ENCODE measurements at places on chromosomes 7 and 10.
A peak's percentile ranks its signal among the peaks of the same experiment; 100 is the strongest.

- no peak for DNase-seq
Measured at GRCh38 chr10:123600177-123600576, 66.0 kb upstream of the GPR26 start.

- DNase-seq, result no peak
Measured at GRCh38 chr10:78544423-78545090, 510.9 kb downstream of the RPS24 start.

DNA sequence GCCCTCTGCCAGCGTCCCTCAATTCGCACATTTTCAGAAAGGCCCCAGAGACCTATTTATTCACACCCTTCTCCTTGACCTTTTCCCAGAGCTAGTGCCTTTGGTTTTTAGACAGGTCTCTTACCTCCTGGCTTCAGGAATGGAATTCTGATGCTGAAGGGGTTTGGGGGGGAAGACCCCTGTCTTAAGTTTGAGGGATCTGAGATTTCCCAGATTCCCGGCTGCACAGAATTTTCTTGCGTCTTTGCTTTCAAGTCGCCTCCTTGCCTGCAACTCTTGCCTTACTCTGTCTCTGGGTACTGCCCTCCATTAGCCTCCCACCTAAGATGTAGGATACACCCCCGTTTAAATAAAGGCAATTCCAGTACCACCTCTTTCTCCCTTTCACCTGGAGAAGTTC lies 1.9 kb downstream of the GATA3 start:
- DNase-seq, result no peak

DNA sequence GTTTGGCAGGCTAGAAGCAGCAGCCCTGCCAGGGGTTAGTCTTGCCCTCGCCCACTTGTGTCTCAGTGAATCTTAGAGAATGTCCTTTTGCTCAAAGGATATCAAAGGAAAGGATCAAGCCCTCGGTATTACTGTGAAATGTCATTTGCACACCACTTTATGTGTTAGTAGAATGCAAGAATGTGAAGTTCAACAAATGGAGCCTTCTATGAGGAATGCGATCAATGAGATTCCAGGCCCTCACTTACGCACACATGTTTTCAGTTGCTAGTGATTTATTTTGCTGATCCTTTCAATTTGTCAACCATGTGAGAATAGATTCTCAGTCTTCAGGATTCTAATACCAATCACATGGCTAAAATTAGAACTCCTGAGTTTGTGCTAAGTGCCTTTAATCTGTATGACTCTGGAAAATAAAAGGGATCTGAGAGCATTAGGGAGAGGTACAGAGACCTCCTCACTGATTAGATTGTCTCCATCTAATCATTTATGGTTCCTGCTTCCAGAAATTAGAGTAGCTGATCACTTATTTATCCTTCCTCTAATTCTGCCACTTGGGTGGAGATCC lies 123.0 kb upstream of the SP4 start:
- DNase-seq, result no peak

GRCh38 chr7:18357691-18358090 lies 137.9 kb upstream of the HDAC9 start:
- no peak for DNase-seq

DNA sequence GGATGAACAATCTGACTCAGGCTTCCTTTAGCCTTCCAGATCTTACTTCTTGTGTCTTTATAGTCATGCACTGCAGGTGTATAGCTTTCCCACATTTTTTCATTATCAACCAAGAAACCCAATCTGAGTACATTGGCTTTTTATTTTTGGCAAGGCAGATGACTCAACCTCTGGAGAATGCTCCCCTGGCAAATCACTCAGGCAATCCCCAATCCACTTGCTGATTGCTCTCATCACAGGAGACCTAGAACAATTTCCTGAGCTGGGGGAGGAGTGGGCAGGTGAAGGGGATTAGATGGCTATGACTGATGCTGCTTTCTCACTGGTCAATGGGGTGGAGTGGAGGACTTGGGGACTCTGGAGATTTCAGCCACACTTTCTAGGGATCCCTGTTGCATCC lies 134.4 kb downstream of the SLC16A9 start:
- DNase-seq, result no peak

DNA sequence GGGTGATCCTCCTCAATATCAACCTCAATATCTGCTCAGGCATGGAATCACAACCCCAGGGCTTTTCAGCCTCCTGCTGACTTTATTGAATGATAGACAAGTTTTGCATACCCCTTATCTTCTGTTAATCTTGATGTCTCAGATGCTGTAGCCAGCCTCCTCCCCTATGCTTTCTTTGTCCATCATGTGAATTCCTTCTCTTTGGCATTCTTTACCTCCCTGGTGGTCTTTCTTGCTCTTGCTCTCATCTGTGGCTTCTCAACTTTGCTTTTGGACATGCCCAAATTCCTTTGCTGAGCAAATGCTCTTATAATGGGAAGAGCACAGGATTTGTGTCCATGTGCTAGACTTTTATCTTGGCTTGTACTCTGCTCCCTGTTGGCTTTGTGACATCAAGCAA lies 73.4 kb upstream of the FAM13C start:
- DNase-seq, result no peak

DNA sequence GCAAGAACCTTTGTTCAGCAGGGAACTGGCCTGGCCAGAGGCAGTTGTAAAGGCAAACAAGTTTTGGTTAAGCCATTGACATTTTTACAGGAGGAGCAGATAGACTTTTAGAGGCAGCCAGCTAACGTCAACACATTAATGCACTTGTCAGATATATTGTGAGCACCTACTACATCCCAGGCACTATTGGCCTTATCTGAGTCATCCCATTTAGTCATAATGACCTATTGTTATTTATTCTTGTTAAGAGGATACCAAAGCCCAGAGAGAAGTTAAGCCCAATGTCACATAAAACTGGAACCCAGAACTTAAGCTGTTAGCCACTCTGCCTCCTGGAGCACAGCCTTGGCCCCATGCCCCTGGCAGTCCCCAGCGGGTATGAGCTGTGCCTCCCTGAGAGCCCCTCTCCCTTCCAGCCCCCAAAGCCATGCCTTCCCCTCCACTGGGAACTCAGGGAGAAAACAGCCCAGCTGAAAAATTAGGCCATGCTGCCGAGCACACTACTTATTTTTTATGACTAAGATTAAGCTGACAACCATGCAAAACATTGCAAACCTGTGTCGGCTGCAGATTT lies 32.7 kb upstream of the TRIM8 start:
- no peak for DNase-seq

GRCh38 chr10:52121688-52122087 lies 192.4 kb upstream of the DKK1 start:
- no peak for DNase-seq

GRCh38 chr7:49151146-49151545 lies 226.8 kb downstream of the CDC14C start:
- no peak for DNase-seq

DNA sequence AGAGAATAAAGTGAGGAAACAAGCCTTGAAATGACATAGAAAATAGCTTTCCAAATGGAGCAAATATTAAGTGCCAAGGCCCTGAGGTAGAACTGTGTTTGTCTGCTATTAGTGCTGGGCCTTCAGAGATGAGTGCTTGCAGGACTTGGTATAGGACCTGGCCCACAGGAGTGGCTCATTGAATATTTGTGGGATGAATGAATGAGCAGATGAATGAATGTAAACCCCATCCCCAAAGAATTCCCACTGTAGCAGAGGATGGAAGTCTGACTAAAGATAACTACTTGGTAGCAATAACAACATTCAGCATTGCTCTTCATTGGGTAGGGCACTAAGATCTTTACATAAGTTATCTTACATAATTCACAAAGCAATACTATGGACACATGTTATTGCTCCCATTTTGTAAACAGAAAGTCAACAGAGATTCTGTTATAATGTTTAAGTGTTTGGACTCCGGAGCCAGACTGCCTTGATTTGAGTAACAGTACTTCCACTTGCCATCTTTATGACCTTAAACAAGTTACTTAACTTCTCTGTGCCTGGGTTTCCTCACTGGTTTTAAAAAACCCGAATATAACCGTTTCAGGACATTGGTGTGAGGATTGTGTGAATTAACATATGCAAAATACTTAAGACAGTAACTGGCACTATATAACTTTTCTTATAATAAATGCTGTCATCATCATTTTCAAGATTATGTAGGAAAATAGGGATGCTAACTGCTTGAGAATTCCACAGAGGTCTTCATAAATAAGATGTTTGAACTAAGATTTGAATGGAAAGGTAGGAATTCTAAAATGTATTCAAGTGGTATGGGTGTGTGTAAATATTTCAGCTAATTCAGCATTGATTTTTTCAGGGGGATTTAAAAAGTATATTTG lies 141.9 kb downstream of the PRKG1 start:
- DNase-seq, result no peak

DNA sequence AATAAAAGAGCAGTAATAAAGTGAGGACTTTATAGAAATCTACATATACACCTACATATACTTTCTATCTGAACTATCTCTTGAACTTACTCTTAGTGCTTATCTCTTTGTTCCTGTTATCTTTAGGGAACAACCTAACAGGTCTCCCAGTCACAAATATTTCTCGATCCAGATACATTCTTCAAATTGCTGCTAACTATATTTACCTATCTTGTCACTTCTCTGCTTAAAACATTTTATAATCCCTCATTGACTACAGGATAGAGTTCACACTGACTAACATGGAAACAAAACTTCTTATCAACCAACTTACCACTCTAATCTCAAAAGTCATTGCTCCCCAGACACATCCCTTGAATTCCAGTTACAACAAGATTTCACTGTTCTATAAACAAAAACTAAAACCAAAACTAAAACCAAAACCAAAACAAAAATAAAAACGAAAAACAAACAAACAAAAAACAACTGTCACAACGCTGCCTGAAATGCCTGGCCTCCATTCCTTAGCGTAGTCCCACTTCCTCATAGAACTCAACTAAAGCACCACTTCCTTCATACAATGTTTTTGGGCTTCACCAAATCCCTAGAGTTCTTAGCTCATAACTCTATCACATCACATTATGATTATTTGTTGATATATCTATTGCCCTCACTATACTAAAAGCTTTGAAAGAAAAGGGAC lies 134.7 kb downstream of the SEMA3D start:
- no peak for DNase-seq

- DNase-seq, result no peak
Measured at GRCh38 chr7:69696054-69696591, 97.8 kb downstream of the AUTS2 start.

GRCh38 chr10:108166401-108166800 lies 1001.9 kb upstream of the SORCS1 start:
- no peak for DNase-seq

DNA sequence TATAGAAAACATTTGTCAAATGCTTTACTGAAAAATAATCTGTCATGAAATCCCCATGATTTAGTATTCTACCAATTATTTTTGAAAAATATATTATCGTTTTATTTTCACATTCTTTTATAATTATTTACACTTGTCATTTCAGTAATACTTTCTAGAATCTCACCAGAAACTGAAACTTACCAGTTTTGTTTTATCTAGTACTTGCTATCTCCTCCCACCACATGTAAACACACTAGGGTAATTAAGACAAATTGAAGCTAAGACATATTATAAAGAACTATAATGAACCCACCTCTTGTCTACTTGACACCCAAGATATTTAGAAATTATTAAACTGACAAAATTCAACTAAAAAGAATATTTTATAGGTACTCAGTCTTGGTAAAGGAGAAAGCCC lies 51.5 kb upstream of the GRM3 start:
- DNase-seq, result no peak

DNA sequence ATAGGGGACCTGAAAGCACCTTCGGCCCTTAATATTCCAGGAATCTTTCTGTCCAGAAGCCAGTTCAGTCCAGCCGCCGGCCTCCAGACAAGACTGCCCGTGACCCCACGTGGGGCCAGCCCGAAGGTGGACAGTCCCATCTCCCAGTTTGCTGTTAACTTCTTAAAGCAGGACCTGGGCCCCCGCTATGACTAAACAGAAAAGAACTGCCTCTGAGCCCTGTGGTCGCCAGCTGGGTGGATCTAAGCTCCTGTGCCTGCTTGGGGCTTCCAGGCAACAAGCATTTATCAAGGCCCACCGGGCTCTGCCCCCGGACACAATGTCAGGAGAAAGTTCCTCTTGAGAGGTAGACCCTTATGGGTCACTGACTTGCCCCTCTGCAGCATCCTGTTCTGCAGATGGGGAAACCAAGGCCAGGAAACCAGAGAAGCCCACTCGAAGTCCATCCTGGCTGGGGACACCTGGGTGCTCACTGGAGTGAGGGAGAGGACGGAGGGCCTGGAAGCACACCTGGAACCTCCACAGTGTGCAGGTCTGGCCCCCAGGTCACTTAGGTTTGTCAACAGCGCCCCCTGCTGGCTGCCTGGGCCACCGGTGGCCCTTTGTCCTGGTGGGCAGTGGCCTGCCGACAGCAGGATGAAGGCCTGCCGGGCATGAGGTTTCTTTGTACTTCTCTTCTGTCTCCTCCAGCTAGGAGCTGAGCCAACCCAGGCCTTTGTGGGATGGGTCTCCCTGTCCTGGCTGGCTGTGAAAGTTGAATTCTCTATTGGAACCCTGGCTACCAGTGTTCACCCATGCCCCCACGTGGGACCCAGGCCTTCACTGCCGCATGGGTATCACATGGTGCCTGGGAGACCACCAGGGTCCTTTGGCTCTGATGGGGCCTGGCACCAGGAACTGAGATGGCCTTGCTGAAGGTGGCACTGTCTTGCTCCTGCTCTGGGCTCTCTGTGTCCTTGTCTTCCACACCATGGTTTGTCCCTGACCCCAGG lies 128.0 kb downstream of the ZMIZ1 start:
- DNase-seq, result peak; percentile 50

All from stimulated activated CD8-positive, alpha-beta memory T cell treated with anti-CD3 and anti-CD28 coated beads, Interleukin-2, amount 100 ng/mL, for 1 hour (primary cell).